ENCODE measurements at places on chromosomes 3 and 15.

DNA sequence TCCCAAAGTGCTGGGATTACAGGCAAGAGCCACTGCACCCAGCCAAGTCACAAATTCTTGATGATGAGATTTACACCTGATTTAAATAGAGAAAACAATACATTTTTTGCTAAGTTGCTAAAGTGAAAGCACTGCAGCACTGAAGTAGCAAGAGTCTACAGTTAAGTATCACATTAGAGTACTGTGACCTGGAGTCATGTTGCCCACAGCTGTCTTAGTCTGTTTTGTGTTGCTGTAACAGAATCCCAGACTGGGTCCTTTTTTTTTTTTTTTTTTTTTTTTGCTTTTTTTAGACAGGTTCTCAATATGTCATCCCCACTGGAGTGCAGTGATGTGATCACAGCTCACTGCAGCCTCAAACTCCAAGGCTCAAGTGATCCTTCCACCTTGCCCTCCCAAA, 23.2 kb upstream of the GNB4 start:
- DNase-seq, result no peak

GRCh38 chr15:39682366-39682765, 100.3 kb downstream of the FSIP1 start:
- no peak for DNase-seq

- no peak for DNase-seq
Observed at GRCh38 chr15:59317211-59317610, 55.5 kb downstream of the MYO1E start.

GRCh38 chr15:83843471-83843871, 189.5 kb downstream of the ADAMTSL3 start:
- no peak for DNase-seq

DNA sequence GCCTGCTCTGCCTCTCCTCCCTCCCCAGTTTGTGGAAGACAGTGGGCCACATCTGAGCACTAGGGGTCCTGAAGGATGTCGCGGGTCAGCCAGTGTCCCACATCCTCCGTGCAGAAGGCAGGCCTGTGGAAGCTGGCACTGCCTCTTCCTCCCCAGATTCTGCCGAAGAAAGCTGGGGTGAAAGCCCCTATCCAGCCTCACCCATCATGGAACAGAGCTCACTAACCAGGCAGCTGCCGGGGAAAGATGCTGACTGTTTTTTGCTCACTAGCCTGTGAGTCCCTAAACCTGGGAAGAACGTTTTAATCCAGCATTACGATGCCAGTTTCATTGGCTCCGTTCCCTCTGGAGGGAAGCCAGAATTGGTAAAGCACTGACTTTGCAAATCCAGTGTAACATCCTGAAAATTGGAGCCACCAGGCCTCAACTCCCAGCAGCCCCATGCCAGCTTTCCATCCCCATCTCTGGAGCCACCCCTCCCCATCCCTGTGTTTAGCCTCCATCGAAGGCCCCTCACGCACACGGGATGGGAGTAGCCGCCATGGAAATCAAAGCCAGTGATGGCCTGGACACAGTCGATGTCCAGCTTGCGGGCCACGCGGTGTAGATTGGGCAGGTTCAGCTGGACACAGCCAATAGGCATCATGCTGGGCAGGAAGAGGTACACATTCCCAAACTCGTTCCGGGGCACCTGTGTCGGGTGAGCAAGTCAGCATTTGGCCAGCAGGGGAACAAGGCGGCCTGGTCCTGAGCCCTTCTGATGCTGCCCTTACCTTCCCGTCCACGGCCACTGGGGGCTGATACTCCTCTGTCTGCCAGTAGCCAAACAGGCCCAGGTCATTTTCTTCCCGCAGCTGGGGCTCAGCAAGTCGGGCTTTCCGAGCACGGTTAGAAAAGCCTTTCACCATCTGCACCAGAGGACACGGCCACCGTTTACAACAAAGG, 23.5 kb downstream of the TMEM43 start:
- peak; percentile 68 for DNase-seq

DNA sequence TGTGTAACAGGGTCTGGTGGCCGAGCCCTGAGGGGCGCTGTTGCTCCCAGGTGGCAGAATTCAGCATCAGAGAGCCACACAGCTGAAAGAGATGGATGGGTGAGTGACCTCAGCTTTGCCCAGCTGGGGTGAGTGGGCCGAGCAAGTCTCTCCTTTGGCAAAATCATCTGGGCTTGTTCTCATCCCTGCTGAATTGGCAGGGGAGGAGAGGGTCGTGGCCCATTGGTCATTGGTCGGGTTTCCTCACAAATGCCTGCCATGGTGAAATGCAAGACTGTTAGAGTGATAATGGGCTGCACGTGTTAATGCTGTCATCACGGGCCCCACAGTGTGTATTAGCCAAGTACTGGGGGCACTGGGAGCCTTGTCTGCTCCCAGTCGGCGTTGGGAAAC, 15.9 kb downstream of the ABHD2 start:
- no peak for DNase-seq

DNA sequence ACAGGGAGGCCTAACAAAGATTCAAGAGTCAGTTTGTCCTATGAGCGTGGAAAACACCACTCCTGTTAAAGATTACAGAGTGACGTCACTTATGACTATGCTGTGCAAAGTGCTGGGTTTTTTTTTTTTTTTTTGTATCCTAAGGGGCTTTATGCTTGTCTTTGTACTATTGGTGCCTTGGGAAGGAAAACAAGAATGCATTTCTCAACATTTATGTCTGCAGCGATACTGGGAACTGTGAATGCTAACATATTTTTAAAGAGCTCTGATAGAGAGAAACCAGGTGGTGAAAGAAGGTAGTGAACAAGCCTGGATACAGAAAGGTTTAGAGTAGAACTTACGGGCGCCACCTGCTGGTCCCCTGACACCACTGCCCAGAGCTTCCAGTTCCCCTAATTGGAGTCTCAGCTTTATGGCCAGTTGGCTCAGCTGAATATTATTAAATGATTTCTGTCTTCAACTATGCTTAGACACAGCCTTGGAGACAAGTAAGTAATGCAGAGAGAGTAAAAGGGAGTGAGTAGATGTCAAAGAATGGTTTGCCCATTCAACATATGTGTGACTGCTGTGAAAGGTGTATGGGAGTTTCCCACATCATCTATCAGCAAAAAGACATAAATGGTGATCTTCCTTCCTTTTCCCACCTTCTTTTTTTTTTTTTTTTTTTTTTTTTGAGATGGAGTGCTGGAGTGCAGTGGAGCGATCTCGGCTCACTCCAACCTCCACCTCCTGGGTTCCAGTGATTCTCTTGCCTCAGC, 807.9 kb upstream of the CFAP20DC start:
- no peak for DNase-seq

DNA sequence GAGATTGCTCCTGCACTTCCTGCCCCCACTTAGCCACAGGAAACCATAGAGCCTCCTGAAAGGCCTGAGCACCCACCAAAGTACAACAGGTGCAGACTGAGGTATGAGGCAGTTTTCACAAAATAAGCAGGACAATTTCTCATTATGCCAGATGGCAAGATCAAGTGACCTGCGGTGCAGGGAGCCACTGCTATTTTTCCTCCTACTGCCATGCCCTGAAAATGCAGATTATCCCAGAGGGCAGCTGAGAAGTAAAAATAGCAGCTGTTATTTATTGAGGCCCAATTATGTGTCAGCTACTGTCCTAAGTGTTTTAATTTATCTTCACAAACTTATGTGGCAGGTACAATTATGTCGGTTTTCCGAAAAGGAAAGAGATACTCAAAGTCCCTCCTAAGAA, 209.5 kb upstream of the ST8SIA2 start:
- no peak for DNase-seq

- DNase-seq, result no peak
Observed at GRCh38 chr15:39736412-39737195, 46.0 kb downstream of the FSIP1 start.

DNA sequence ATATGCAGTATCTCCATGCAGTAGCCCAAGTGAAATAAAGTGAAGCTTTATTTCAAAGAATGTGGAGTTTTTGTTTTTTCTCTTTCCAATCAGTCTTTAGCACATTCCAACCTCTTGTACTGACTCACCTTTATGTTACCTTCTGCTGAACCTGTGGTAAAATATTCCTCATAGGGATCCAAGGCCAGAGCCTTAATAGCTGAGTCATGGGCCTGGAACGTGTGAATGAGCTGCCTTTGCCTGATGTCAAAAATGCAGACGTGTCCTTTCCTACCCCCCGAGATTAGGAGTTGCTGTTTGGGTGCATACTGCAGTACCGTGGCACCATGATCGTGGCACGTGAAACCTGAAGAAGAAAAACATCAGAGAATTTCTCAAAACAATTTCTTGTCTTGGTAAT, 108.5 kb downstream of the GLDN start:
- no peak for DNase-seq

- DNase-seq, result no peak
Observed at GRCh38 chr3:155991847-155992246, 121.4 kb downstream of the GMPS start.

- no peak for DNase-seq
Observed at GRCh38 chr3:108983051-108983450, 29.4 kb upstream of the GUCA1C start.

DNA sequence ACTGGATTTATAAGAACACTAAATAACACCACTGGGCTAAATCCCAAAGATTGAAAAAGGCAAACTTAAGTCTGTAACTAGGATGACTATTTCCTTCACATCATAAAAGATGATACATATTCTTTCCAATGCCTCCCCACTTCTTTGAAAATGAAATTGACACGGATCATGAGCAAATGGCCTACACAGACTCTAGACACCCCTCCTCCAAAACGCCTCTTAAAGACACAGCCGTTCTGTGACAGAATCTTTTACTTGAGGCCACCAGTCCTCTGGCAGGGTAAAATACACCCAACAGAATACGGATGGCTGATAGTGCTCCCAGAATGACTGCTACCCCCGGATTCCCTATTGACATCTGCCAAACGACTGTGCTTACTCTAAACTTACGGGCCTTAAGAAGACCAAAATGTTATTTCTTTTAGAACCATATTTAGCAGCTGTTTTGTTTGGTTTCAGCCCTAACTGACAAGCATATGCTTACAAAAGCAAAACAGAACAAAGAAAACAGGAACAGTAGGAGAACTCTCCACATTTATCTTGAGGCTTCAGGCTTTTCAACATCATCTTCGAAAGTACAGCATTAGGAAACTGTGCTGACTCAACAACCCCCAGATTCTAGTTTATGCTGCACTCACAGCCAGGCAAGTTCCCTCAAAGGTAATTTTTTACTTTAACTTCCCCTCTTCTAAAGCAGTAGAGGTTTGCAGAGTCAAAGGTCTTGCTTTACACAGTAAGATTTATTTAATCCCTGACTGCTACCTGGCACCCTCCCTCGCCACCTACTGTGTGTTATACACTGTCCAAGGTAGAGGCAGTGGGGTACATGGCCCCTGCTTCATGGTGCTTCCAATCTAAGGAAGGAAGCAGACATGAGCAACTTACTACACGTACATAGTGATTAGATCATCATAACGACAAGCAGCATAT, 84.3 kb downstream of the TNIK start:
- no peak for DNase-seq

GRCh38 chr3:15267502-15267901, 61.5 kb downstream of the CAPN7 start:
- DNase-seq, result peak; percentile 69

GRCh38 chr15:35320911-35321310, 225.1 kb downstream of the DPH6 start:
- no peak for DNase-seq

DNA sequence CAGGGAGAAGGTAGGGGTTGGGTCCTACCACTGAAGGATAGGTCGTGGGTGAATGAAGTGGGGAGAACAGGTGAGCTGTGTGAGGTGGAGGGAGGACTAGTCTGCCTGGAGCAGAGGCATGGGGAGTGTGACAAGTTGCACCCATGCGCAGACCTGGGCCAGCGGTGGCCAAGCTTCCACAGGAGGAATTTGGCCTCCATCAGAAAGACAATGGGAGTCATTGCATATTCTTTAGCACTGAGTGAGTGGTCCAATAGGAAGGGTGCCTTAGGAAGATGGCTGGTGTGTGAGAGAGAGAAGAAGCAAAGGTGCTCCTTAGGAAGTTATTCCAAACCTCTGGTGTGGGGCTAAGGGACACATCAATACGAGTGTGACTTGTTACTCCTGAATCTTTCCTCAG, 191.1 kb downstream of the KCNAB1 start:
- DNase-seq, result no peak

DNA sequence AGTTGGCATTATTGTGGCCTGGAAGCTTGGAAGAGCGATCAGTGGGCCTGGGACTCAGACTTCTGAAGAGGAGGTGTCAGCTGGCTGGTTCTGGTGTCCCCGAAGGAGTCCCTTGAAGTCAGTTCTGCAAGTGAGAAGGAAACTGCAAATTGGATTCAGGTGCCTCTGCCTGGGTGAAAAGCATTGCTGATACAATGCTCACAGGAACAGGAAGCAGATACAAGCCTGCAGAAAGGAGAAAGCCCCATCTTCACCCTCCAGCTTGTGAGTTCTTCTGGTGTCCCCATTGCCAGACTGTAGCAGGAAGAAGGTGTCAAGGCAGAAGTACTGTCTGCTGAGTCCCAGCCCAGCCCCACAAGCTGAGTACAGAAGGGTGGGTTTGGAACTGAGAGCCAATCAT, 271.3 kb downstream of the PLOD2 start:
- DNase-seq, result no peak

DNA sequence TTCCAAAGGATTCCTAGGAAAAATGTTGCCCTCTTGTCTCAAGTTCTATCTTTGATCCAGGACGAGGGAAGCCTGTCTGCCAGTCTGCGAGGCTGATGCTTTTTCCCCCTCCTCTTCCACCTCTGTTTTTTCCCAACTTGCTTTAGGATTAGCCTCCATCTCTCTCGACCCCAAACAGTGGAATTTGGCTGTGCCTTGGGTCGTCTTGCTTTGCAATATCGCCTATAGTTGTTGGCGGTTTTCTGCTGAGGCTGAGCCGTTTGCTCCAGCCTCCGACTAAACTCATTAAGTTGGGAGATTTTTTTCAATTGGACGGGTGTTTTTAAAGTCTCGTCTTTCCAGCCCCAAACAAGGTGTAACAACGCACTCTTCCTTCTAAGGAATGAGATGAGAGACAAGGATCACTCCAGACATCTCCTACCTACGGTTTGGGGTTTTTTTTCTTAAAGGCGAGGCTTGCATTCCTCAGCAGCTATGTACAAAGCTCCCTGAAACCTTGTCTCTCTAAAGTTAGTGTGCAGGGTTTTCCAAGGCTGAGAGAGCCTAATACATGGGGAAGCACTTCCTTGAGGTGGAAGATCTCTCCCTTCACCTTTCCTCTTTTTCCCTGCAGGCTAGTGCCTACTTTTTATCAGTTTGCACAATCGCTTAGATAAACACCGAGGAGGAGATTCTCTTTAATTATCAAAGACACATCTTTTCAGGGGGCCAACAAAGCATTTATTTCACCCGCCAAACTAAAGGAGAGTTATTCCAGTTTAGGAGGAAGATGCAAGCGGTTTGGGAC, 4.8 kb upstream of the NR2F2 start:
- peak; percentile 73 for DNase-seq

All from coronary artery (tissue), 2 donors.